Parietal lobe (tissue), 2 donors: ENCODE measurements at places on chromosomes 12 and 14. TPM values are rescaled to one million over a fixed set of nuclear protein-coding genes. Genes with fewer than 3 reads are reported as not detected.

The PIWIL1 gene
- total RNA-seq: not detected

The PTPRO gene
- 283 TPM for total RNA-seq

The KCNC2 gene
- total RNA-seq: 19.7 TPM

The CD69 gene
- not detected for total RNA-seq

The MYH6 gene
- total RNA-seq: not detected

The CGRRF1 gene
- 13.1 TPM for total RNA-seq

The GALC gene
- total RNA-seq: 36.9 TPM

The P2RX2 gene
- total RNA-seq: not detected

The EAPP gene
- total RNA-seq: 53.5 TPM

The MYF5 gene
- total RNA-seq: not detected

The KIF26A gene
- 17.8 TPM for total RNA-seq

The AKAP5 gene
- total RNA-seq: 19.1 TPM

The ALDH1L2 gene
- total RNA-seq: 15.7 TPM

The RPL10L gene
- total RNA-seq: not detected

The PIP4K2C gene
- 13.8 TPM for total RNA-seq

The FAM186B gene
- total RNA-seq: not detected

The GDF3 gene
- not detected for total RNA-seq

The MYF6 gene
- total RNA-seq: not detected

The RND1 gene
- total RNA-seq: 29.1 TPM

The SIX4 gene
- total RNA-seq: 0.31 TPM

The TEX52 gene
- not detected for total RNA-seq

The LMO3 gene
- total RNA-seq: 492 TPM

The SOAT2 gene
- not detected for total RNA-seq

The RNFT2 gene
- total RNA-seq: 42.9 TPM

The CAPRIN2 gene
- total RNA-seq: 101 TPM

The GPR162 gene
- 57.0 TPM for total RNA-seq

The ELK3 gene
- 1.9 TPM for total RNA-seq

The TSPAN19 gene
- 1.3 TPM for total RNA-seq

The CLEC9A gene
- not detected for total RNA-seq

The SLC2A14 gene
- not detected for total RNA-seq

The LTB4R2 gene
- 2.2 TPM for total RNA-seq

The TBC1D30 gene
- 80.4 TPM for total RNA-seq

The NOVA1 gene
- 107 TPM for total RNA-seq

The GDF11 gene
- total RNA-seq: 11.0 TPM

The CCDC59 gene
- 40.1 TPM for total RNA-seq

The MAP1LC3B2 gene
- total RNA-seq: 4.1 TPM

The ABCD2 gene
- total RNA-seq: 18.8 TPM

The LRRC10 gene
- total RNA-seq: not detected

The KRT6A gene
- total RNA-seq: not detected
